ENCODE measurements at places on chromosomes 16 and 17.

DNA sequence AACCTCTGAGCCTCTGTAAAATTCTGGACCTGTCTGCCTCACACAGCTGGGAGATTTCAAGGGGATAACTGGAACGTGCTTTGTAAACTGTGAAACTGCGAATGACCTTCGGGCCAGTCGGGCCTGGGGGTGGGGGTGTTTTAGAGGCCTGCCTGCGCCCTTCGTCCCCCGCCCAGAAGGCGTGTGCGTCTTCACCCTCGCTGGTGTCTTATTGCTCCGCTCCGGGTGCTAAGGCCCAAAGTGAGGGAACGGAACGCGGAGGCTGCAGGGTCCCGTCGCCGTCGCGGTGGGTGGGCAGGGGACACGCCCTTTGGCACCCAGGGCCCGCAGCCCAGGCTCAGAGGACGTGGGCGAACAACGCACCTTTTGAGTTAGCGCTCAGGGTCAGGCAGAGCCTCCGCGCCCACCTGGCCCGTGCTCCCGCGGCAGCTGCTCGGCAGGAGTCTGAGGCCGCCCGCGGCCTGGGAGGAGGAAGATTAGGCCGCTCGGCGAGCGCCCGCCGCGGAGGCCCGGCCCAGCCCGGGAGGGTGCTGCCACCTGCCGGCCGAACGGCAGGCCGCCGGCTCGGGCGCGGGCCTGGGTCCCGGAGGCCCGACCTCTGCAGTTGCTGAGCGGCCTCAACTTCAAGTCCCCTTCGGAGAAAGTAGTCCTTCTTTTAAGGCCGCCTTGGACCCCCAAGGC, 29.7 kb downstream of the DCAKD start:
- DNase-seq, result peak; percentile 33

DNA sequence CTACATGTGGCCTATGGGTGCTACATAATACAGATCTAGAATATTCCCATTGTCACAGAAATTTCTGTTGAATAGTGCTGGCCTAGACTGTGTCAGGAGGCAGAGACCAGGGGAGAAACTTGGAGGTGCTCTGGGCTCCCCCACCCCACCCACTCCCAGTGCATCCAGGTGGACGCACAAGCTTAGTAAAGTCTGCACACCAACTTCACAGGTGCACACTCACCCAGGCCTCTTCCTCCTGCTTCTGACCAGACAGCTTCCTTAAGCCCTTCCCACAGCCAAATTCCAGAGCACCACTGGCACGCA, 7.6 kb upstream of the CNP start:
- no peak for DNase-seq

DNA sequence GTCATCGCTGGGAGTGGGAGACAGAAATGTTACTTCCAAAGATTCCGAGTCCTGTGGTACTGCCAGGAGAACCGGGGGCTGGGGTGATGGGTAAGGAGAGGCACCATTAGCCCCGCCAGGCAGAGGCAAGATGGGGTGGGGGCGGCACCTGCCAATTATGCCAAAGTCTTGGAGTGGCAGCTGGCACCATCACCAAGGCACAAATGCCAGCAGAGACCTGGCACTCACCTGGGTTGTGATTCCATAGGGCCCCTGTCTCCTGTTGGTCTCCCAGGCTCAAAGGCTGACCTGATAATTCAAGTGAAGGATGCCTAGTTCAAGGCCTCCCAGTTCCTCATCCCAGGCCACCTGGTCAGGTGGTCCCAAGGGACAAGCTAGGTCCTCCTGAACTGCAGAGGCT, 7.6 kb downstream of the NXPH3 start:
- DNase-seq, result no peak

DNA sequence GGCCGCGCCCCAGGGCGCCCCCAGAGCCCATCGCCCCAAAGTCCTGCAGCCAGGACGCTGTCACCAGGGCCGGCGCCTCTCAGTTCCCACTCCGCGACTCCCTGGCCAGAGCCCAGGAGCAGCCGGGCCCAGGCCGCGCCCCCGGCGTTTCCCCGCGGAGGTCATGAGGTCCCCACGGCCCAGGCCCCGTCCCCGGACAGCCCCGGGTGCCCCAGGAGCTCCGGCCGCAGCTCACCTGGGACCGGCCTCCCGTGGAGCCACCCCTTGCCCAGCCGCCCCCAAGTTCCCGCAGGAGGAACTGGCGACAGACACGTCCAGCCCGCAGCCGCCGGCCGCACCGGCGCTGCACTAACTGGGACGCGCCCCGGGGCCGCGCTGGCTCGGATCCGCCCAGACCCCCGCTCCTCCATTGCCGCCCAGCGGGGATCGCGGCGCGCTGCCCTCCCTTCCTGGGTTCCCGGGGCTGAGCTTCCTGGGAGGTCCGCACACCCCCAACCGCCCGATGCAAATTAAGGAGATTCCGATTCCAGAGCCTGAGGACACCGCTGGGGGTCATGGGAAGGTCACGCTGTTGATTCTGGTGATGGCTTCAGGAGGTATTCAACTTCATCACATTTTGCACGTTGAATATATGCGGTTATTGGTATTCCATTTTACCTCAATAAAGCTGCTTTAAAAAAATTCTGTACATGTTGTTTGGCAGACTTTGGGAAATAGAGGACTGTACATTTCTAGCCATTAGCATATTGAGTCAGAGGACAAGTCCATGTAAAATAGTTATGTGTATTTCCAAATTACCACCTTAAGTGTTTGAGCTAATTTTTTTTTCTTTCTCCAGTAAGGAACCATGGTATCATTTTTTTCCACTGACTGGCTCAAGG, 9.9 kb downstream of the AHSP start:
- no peak for DNase-seq

DNA sequence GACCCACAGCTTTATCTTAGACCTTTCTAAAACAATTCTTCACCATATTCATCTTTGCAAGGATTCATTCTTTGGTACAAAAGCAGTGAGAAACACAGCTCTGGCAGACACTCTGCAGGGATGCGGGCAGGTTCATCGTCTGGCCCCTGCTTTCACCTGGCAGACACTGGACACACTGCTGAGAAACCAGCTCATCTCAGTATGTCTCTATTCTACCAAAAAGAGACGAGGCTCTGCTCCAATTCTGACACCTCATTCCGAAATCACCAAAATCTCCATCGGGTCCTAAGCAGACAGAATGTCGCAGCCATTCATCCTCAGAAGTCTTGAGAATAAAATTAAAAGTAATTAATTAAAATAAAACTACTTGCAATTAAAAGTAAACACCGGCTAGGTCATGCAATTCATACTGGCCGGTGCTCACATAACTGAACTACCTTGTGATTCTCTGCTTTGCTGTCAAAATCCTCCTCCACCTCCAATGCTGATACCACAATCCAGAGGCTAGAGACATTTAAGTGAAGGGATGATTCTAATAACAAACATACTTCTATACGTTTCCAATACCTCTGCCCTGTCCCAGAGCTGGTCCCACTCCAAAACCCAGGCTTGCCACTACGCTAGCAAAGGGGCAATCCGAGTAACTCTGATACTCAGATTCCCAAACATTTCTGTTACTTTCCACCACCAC, 1.3 kb downstream of the RNF157 start:
- no peak for DNase-seq

GRCh38 chr17:58414596-58414997, 2.7 kb downstream of the RNF43 start:
- DNase-seq, result no peak

- peak; percentile 62 for DNase-seq
These were observed 4.2 kb downstream of the TRADD start for GRCh38 chr16:67155295-67156142.

DNA sequence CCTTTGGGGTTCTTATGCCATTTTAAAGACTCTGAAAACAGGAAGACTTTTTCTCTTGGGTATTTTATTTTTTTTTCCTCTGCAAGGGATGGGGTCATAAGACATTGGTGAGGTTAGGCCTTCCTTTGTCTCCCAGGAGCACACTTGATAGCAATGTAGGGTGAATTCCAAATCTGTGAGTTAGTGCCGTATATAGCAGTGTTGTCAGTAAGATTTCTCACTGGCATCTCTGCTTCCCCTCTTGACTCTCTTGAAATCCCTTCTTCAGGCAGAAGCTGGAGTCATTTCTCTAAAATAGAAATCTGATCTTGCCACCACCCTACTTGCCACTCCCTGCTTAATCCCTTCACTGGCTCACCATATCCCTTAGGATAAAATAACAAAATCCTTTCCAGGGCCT, 529.7 kb downstream of the WWOX start:
- no peak for DNase-seq

- DNase-seq, result no peak
These were observed 723.2 kb downstream of the KCNJ2 start for GRCh38 chr17:70892527-70892926.

DNA sequence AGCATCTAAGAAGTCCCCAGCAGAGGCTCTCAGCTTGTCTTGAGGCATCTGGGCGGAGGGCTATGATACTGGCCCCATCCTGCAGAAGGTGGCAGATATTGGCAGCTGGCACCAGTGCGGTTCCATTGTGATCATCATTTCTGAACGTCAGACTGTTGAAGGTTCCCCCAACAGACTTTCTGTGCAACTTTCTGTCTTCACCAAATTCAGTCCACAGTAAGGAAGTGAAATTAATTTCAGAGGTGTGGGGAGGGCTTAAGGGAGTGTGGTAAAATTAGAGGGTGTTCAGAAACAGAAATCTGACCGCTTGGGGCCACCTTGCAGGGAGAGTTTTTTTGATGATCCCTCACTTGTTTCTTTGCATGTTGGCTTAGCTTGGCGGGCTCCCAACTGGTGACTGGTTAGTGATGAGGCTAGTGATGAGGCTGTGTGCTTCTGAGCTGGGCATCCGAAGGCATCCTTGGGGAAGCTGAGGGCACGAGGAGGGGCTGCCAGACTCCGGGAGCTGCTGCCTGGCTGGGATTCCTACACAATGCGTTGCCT, at the start of gene CIITA:
Gene CIITA, plus strand, starts transcription at position 404 of the 543 bp plus-strand sequence. Its CDS starts 129 bp downstream, at position 533.
- DNase-seq, result no peak

DNA sequence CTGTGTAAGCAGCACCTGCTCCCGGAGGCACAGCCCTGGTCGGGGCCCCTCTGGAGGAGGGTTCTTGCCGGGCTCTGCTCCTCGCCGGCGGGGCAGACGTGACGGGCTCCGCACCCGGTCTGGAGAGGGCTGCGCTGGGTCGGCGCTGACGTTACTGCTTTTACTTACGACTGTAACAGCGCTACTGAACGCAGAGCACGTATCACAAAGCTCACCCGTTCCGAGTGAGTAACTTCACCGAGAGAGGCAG, 1.3 kb upstream of the RAB40C start:
- DNase-seq, result peak; percentile 55

GRCh38 chr16:89256651-89257254, 39.2 kb downstream of the ZNF778 start:
- peak; percentile 59 for DNase-seq

DNA sequence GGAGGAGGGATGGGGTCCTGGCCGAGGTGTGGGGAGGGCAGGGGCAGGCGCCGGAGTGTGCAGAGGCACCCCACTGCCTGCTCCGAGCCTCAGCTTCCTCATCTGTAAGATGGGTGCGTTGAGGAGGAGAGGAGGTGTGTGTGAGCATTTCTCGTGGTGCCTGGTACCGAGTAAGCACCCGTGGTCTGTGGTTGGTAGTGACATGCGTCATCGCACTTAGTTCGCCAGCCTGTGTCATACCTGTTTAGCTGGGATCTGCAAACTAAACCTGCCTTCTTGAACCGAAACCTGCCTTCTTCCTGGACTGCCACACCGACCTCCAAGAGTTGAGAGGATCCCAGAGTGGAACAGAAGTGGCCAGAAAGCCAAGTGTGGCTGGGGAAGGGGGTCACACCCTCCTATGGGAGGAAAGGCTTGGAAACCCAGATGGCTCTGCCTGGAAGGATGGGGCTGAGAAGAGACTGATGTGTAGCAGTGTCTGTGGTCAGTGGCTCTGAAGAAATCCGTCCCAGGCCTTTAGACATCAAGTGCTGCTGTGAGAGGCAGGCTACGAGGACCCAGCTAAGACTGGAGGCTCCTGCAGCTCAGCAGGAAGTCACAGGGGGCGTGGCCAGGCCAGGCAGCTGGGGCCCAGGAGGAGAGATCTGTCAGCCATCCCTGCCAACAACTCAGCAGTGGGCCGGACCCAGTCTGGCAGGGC, 162.6 kb upstream of the PLCG2 start:
- peak; percentile 29 for DNase-seq

- DNase-seq, result no peak
These were observed 17.8 kb upstream of the CIBAR2 start for GRCh38 chr16:85129876-85130704.

DNA sequence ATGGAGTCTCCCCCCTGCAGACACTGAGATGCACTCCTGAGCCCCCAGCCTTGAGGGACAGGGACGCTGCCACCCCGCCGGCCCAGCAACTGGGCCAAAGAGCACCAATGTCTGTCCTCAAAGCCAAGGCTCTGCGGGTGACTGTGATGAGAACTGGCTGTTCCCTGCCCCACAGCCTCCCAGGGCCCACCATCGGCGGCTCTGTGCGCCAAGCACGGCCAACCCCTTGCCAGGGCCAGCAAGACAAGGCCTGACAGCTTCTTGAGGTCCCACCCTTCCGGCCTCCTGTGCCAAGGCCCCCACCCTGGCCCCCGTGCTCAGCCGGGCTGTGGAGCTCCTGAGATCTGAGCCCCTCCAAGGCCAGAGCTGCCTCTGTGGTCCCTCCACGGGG, 34.2 kb upstream of the PABPN1L start:
- no peak for DNase-seq

DNA sequence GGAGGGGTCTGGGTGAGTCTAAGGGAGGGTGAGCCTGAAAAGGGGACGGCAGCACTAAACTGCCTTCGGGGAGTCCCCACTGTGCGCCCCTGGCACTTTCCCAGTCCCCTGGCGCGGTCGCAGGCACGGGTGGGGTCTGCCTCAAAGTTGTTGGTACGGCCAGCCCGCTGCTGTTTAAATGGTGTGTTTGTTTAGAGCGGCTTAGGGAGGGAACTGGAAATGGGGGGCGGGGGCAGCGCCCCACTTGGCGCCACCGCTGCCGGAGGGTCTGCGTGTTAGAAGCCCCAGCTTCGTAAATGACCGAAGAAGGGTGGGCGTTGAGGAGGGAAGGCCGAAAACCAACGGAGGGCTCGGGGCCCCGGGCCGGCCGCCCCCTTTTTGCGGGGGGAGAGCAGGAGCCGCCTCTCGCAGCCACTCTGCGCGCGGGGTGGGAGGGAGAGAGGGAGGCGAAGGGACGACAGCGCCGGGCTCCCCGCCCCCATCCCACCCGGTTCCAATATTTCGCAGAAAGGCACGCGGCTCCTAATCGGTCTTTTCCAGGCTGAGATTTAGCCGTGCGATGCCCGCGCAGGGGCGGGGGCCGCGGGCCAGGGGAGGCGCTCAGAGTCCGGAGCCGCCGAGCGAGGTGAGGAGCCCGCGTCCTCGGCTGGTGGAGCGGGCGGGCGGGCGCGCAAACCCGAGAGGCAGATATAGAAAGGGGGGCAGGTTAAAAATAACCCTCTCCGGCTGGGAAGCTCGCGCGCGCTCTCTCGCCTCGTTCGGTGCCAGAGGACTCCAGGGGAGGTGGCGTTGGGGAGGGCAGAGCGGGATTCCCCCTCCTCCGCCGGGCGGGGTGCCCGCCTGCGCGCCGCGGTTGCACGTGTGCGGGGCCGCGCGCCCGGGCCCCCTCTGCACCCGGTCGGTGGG, 54.9 kb downstream of the SREBF1 start:
- peak; percentile 14 for DNase-seq

- no peak for DNase-seq
These were observed 1.6 kb downstream of the CTCF start for GRCh38 chr16:67563708-67564468.

- no peak for DNase-seq
These were observed 51.5 kb upstream of the FASN start for GRCh38 chr17:82149401-82150099.

GRCh38 chr17:63440127-63440769, 5.9 kb downstream of the CYB561 start:
- DNase-seq, result no peak
